ENCODE measurements at places on chromosomes 1 and 21.

DNA sequence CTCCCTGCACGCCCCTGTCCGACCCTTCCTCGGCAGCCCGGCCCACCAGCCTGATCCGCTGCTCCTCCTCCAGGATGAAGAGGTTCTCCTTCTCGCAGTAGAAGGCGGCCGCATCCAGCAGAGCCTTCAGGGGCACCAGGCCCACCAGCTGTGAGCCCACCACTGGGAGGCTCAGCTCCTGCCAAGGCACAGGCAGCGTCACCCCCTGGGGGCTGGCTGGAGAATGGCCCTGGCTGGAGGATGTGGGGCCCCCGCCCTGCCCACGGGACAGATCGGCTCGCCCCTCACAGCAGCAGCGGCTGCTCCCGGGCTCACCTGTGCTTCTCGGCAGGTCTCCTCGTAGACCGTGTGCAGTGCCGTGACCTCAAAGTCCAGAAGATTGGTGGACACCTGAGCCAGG lies 5.3 kb downstream of the FTCD start:
- no peak for DNase-seq

- DNase-seq: no peak
Observed at GRCh38 chr1:227228201-227228600, 90.1 kb downstream of the CDC42BPA start.

- DNase-seq: no peak
Observed at GRCh38 chr1:36160949-36161485, 5.1 kb downstream of the MAP7D1 start.

- no peak for DNase-seq
Observed at GRCh38 chr1:116940814-116941599, 31.3 kb downstream of the PTGFRN start.

DNA sequence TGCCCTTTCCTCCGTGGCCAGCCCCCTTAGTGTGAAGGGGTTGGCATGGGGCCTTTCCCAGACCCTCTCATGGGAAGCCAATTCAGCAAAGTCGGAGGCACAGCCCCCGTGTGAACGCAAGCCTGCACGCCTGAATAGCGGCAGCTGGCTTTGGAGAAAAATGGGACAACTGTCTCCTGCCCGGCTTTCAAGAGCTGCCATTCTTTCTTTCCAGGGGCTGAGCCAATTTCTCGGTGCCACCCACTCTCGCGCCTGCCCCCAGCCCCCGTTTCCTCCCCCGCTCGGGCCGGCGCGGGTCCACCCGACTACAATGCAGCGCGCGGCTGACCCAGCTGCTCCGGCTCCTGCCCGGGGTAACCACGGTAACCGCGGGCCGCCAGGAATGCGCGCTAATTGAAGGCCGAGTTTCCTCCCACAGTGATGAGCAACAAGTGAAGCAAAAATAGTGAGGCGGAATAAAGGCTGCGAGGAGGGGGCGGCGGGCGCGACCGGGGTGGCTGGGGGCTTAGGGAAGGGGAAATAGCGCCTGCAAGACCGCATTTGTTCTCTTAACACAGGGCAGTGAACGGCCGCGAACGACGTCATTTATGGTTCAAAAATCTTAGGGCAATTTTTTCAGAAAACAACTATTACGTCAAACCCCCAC lies 27.8 kb downstream of the ILDR2 start:
- DNase-seq: no peak

DNA sequence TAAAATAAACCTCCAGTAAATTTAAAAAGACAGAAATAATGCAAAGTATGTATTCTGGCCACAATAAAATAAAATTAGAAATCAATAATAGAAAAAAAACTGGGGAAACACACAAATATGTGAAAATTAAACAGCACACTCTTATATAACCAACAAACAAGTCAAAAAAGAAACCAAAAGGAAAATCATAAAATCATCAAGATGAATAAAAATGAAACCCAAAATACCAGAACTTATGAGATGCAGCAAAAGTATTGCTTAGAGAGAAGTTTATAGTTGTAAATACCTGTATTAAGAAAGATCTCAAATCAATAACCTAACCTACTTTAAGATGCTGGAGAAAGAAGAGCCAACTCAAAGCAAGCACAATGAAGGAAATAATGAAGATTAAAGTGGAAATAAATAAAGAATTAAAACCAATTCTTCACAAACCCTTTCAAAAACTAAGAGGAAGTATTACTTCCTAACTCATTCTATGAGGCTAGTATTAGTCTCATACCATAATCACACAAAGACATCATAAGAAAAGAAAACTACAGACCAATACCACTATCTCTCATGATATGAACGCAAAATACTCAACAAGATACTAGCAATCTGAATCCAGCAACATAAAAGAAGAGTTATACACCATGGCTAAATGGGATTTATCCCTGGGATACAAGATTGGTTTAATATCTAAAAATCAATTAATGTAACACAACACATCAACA lies 6.4 kb upstream of the KRTAP10-3 start:
- DNase-seq: no peak

GRCh38 chr1:9426291-9426711 lies 113.0 kb upstream of the SLC25A33 start:
- peak; percentile 53 for DNase-seq

- DNase-seq: no peak
Observed at GRCh38 chr1:220966881-220967611, 87.8 kb downstream of the HLX start.

GRCh38 chr1:25889470-25889869 lies 14.0 kb upstream of the PAQR7 start:
- DNase-seq: no peak

- DNase-seq: no peak
Observed at GRCh38 chr1:155548706-155549105, 13.9 kb downstream of the ASH1L start.

DNA sequence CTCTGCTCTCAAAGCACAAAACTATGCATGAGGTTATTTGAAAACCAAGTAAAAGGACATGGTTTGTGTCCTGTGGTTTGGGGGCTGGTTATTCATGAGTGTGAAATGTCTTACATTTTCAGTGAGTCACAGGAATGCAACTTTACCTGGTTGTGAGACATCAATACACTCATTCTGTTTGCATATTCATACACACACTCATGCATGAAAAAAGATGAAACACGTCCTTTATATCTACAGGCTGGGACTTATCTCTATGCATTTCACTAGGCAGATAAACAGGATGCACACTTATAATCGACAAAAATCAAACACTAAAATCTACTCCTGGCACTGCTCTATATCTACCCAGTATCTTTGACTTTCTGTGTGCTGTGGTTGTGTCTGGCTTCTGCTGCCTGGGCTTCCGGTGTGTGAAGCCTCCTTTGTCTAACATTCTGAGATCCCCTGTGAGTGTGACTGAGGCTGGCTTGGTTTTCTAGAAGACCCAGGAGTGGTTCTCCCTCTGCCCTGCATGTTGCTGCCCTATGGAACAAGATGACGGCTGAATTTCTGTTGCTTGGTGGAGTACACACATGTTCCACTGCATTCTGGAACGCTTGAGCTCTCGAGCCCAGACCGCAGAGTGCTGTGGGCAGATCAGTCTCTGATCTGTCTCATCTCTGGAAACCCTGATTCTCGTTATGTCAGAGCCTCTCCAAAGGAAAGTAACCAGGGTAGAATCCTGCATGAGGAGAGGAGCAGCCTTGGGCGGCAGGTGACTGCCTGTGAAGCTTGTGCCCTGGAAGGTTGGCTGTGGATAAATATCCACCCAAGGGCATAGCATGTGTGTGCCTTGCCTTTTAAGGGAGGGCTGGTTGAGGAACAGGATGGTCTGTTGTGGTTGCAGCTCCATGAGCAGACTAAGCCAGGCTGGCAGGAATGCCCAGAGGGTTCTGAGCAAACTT lies 19.7 kb upstream of the FASLG start:
- peak; percentile 80 for DNase-seq

DNA sequence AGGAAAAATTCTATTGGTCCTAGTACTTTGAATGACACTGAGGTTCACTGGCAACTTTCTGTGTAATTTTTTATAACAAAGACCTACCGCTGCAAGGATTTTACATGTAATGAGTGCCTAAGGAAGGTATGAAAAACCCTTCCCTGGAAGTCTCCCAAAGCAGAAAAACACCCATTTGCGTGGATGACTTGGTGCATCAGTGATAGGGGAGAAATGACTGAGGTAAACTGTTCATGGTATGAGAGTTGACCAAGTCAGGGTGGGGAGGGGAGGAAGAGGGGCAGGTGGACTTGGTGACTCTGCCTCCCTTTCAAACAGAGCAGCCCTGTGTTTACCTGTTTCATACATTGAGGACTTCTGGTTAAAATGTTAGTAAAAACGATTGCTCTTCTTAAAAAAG lies 78.8 kb upstream of the IPO9 start:
- DNase-seq: no peak

- DNase-seq: no peak
Observed at GRCh38 chr21:19590044-19590443, 1186.5 kb upstream of the TMPRSS15 start.

DNA sequence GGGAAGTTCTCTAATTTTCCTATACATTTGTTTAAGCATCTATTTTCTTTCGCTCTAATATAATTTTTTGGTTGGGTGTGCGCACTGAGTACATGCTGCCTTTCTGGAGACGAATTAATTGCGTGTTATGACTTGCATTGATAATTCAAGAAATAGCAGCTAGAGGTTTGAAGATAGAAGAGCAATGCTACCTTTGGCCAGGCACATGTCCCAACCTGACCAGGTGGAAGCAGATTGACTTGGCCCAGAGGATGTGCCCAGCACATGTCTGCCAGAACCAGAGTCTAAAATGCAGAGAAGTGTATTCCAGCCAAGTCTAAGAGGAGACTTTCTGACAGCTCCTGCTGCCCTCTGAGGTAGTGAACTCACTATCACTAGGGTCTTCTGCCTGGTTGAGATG lies 114.3 kb downstream of the SLC35F3 start:
- no peak for DNase-seq

DNA sequence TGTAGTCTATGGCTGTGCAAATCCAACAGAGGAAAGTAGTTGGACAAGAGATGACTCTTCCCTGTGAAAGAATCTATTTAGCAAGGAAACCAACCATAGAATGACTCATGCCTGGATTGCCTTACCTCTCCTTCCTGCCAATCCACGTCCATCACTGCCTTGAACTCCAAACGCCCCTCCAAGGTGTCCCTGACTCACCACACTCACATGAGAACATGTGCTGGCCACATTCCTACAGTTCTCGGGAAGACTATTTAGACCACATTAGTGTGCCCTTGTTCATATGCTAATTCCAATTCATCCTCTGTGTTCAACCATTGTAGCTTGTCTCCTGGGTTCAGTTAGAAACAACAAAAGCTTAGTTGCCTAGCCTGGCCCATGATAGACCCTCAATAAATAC lies 157.3 kb downstream of the SLC30A10 start:
- no peak for DNase-seq

- no peak for DNase-seq
Observed at GRCh38 chr1:43284065-43284464, 1.3 kb downstream of the C1orf210 start.

DNA sequence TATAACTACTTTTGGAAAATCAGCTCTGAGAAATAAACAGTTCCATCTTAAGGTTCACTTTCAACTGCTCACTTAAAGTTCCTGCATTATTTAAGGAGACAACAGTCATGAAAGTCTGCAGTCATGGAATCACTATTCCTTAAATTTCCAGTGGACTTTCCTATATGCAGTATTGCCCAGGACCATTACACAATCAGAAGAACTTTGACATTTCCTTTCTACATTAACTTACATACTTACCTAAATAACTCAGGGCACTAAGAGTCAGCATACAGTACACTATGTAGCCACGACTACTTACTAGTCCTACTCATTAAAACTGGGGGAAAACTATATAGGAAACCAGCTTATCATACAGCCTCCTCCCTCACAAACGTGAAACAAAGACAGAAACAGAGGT lies 220.1 kb downstream of the SLC45A1 start:
- no peak for DNase-seq

- no peak for DNase-seq
Observed at GRCh38 chr1:36693161-36693525, 210.4 kb upstream of the CSF3R start.

GRCh38 chr1:26986658-26987057 lies 6.8 kb upstream of the TRNP1 start:
- DNase-seq: no peak

GRCh38 chr1:153567621-153568366 lies 2.1 kb upstream of the S100A2 start:
- DNase-seq: peak; percentile 41

All from stimulated activated CD4-positive, alpha-beta T cell treated with anti-CD3 and anti-CD28 coated beads, Interleukin-2, amount 100 ng/mL, for 4 hours (primary cell).